Effector CD8-positive, alpha-beta T cell (primary cell): ENCODE measurements at places on chromosomes 11 and 22.

DNA sequence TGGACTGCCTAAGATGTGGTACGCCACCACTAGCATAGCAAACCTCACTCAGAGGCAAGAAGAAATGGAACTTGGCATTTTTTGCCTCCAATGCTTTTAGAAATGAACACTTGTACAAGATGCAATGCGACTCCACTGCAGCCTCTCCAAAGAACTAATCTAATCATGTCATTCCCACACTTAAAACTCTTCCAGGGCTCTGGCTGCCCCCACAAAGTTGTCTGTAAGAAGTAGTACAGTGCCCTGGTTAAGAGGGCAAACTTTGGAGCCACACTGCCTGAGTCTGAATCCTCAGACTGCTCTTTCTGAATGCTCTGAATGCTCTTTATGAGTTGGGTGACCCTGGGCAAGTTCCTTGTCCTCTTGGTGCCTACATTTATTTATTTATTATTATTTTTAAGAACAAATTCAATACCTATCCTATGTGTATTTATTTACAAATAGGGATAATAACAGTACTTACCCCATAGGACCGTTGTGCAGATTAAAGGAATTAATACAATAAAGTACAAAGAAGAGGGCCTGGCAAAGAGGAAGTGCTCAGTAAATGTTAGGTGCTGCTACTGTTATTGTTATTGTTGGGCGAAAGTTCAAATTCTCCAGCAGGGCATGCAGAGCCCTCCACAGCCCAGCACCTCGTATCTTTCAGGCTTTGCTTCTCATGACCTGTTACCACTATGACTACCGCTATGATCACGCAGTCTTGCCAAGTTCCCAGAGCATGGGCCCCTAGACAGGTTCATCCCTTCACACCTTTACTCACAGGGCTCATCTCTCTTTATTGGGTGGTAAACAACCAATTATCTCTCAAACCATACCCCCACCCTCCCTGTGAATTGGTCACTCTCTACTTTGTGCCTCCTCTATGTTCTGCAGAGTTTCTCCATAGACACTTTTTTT, 59.3 kb downstream of the RAB30 start:
- no peak for DNase-seq

GRCh38 chr11:65055538-65055937, 2.8 kb downstream of the NAALADL1 start:
- DNase-seq: no peak

DNA sequence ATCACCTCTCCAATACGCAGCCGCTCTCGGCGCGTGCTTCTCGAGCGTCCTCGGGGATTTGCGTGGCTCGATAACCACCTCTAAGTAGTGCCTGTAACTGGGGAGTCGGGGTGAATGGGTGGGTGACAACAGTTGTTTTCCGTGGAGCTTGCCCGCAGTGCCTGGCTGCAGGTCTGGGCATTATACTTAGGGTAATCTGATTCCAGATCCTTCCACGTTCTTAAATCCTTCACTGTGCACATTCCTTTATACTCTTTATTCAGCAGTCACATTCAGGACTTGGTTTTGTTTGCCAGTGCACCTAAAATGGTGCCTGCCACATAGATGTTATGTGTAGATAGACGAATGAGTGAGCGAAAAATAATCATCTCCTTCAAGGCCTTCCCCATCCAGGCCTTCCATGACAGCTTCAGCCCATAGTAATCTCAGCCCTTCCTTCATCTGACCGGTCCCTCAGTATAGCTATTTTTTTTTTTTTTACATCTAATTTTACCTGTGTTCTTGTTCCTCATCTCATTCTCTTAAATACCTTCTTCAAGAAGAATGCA, 602 bp downstream of the NAT10 start:
- DNase-seq: no peak

DNA sequence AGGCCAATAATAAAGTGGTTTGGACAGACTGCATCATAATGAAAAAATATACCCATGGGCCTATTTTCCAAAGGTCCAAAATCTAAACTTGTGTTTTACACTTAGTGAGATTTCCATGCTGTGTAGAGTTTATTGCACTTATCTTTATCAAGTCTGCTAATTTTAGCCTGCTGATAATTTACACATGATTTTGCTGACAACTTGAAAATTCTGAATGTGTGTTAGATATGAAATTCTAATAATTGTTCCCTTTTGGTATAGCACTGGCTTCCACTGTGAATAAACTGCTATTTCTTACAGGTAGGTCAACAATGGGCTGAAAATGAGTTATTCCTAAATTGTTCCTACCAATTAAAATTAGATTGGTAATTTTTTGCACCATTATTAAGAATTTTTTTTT, 589.1 kb upstream of the ANO3 start:
- DNase-seq: no peak

DNA sequence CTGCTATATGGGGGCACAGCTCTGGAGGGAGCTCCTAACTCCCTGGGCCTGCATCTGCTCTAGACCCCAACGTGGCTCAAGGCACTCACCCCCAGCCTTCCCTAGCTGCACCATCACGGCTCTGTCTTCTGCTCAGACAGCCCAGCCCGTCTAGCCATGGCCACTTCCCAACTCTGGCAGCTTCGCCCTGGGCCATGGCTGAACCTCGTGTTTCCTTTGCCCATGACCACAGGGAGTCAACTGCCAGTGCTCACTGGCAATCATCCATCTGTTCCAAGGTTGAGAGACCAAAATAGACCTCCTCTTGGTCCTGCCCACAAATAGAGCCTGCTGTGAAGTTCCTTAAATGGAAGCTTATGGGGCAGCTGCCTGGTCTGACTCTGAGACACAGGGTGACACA, 5.4 kb downstream of the LMO1 start:
- DNase-seq: no peak

GRCh38 chr22:25747245-25747944, 5.4 kb downstream of the MYO18B start:
- DNase-seq: no peak

GRCh38 chr11:86588566-86589090, 83.8 kb downstream of the ME3 start:
- no peak for DNase-seq

DNA sequence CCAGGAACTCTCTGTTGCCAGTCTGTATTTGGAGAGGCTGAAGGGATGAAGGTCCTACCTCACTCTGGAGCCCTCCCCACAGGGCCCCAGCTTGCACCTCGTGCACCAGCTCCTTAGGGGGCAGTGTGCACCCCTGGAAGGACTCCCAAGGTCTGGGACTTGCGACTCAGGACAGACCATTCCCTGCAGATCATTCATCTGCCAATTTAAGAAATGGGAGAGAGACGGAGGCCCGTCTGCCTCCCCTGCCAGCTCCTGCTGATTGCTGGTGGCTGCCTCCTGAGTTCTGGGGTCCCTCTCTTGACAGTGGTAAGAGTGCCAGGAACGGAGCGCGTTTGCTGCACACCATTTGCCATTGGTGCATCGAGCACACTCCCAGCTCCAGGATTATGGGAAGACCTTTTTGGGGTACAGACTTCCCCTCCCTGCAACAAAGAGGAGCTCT, 27.4 kb upstream of the MALAT1 start:
- no peak for DNase-seq

DNA sequence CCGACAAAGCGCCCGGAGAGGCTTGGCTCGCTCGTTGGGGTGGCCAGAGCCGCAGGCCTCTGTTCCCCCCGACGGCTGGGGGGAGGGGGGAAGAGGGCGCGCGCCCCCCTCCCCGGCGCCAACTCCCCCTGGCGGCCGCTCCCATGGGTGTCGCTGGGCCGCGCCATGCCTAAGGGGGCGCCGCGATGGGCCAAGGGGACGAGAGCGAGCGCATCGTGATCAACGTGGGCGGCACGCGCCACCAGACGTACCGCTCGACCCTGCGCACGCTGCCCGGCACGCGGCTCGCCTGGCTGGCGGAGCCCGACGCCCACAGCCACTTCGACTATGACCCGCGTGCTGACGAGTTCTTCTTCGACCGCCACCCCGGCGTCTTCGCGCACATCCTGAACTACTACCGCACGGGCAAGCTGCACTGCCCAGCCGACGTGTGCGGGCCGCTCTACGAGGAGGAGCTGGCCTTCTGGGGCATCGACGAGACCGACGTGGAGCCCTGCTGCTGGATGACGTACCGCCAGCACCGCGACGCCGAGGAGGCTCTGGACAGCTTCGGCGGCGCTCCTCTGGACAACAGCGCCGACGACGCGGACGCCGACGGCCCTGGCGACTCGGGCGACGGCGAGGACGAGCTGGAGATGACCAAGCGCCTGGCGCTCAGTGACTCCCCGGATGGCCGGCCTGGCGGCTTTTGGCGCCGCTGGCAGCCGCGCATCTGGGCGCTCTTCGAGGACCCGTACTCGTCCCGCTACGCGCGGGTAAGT, 1.4 kb downstream of the KCNC1 start:
- no peak for DNase-seq

GRCh38 chr11:113401718-113402117, 14.1 kb downstream of the ANKK1 start:
- DNase-seq: no peak

DNA sequence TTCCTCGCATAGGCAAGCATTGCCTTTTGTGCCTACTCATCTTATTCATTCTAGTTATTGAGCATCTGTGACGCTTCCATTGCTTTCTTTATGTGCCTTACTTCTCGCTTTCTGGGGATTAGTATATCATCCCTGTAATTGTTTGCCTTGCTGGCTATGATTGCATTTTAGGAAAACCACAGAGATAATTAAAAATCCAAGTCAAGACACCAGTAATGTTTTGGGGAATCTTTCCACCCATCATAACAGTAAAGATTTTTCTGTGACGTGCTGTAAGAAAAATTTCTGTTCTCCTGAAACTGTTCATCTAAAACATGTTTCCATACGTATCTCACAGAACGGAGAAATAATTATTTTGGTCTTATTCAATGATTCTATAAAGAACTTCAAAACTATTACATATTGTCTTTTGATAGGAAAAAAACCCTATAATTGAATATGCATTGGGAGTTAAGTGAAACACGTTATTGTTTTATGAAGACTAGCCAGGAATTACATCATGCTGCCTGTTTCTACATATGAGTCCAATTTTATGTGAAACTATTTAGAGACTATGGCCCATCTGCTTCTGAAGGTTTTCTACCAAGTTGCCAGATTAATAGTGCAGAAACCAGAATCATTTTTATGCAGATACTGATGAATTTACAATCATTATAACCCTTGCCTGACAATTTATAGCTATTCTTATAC, 133.7 kb upstream of the FIBIN start:
- DNase-seq: no peak
